ENCODE measurements at places on chromosomes 12 and 14. TPM values are rescaled to one million over a fixed set of nuclear protein-coding genes. Genes with fewer than 3 reads are reported as not detected.

GRCh38 chr12:46722394-46723185 lies 103.2 kb downstream of the SLC38A4 start:
- peak; percentile 23 for DNase-seq

DNA sequence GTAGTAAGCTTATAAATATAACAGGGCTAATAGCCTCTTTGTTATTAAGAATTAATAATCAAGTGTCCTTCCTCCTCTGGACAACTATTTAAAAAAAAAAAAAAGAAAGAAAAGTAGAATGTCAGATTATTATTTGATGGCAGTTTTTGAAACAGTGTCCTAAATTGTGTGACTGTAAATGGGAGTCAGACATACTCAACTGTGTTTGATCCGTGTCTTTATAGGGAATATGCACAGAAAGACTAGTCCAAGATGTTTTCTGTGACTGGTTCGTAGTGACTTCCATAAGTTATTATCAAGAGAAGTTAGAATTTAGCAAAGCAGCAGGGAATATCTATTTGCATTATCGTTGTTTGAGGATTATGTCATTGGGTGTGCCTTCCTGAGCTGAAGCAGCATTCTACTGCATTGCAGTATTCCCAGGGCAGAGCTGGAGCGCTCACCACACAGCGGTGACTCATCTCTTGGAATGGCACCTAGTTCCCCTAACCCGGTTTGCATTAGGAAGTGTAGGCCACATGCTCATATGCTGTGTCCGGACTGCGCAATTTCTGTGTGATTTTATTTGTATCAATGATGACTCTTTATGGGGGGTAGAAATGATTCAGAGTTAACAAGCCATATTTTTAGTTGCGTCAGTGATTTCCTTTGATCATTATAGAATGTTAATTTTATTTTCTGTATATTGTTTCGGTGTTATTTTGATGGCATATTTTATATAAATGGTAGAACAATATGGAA lies 7.9 kb downstream of the DYNC1H1 start:
- DNase-seq, result peak; percentile 100

GRCh38 chr12:114884575-114884974 lies 200.6 kb upstream of the TBX3 start:
- no peak for DNase-seq

DNA sequence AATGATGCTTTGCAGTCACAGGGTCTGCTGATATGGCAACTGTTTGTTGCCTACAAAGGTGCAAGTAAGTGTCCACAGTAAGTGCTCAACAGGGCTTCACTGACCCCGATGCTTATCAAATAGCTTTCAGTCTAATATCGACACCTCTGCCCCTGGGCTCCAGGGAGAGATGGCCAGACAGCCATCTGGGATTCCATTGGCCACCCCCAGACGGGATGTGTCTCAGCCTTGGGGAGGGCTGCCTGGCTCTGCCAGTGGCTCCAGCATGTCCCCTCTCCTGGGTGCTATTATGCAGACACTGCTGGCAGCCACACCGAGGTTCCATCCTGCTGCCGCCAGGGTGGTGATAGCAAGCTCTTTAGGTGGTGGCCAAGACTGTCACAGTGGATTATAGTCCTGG lies 57.4 kb downstream of the DGLUCY start:
- DNase-seq, result no peak

DNA sequence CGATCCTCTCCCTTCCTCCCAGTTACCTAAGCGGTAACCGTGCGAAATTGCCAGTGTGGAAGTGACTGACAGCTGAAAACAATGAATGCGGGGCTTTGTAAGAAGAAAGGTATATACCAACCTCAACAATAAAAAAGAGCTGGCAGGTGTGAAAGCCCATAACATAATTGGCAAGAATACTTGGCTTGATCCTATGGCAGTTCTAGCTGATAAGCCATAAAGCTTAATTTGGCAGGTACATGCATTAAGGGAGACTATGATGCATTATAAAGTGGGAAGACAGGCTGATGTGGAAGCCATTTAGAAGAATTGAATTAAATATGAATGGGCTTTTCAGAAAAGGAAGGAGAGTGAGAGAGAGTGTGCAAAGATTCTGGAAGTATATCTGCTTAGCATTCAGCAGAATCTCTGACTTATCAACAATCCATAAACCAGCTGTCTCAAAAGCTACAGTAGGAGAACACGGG lies 71.3 kb downstream of the CRACR2A start:
- DNase-seq, result no peak

- DNase-seq, result peak; percentile 14
Observed at GRCh38 chr14:30143627-30144026, 216.0 kb upstream of the PRKD1 start.

- DNase-seq, result peak; percentile 73
Observed at GRCh38 chr12:89707703-89708564, 704 bp downstream of the ATP2B1 start.

KLRD1 gene
- 0.11 TPM for total RNA-seq
